PC-3 (cell line): ENCODE measurements at places on chromosomes 3 and 15. TPM values are rescaled to one million over a fixed set of nuclear protein-coding genes. Genes with fewer than 3 reads are reported as not detected.
A peak's percentile ranks its signal among the peaks of the same experiment; 100 is the strongest.

DNA sequence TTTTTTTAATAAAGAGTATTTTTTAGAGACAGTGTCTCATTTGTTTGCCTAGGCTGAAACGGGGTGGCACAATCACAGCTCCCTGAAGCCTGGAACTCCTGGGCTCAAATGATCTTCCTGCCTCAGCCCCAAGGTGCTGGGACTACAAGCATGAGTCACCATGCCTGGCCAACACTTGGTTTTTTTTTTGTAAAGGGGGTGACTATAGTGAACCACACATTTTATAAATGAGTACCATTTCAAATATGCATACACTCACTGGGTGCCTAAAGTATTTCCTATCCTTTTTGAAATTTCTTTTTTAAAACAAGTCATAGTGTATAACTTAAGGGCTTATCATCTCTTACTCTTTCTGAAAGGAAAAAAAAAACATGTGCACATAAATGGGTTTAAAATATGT is 325.2 kb upstream of the MEIS2 start:
- H3K4me1 ChIP-seq = no peaks in the 10 kb centered on the region
- DNase-seq = no peak
- H3K4me3 ChIP-seq = no peak overlapping the region
- no peaks in the 10 kb centered on the region for H3K36me3 ChIP-seq

- no peak within 1 kb of the TSS for H3K27ac ChIP-seq
- H3K4me1 ChIP-seq = no peaks in the 10 kb centered on the region
- DNase-seq = peak; percentile 19
- H3K27me3 ChIP-seq = peaks cover 13% of the 10 kb centered on the region
- peak within 1 kb of the TSS; percentile 38; the same call in 1 of the 2 replicates for H3K4me3 ChIP-seq
Observed at GRCh38 chr3:126523745-126524428, at the start of gene CHST13. Gene CHST13 (plus strand): TSS chr3:126524155. CDS start chr3:126524333, 178 bp downstream.

DNA sequence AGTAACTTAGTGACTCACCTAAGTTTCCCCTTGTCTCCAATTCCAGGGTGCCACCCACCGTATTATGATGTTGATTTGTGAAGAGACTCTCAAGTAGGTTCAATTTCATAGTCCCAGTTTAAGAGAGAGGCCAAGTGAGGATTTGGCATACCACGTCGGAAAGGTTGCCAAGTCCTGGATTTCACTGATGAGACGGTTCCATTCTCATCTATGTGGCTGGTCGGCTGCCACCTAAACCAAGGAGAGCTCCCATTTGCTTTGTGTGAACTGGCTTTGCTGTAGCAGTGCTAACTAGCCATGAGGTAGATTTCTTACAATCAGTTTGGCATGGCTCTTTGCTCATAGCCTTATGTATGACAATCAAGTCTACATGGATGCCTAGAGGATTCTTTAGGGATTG is 653.6 kb downstream of the NLGN1 start:
- no peaks in the 10 kb centered on the region for H3K27me3 ChIP-seq
- no peak for DNase-seq
- no peak overlapping the region for H3K4me3 ChIP-seq
- no peak overlapping the region for H3K27ac ChIP-seq
- no peaks in the 10 kb centered on the region for H3K36me3 ChIP-seq

Gene EHHADH
- 6.6 and 7.1 TPM in 2 replicates for total RNA-seq

GRCh38 chr3:56269755-56270535 is 198.3 kb downstream of the ERC2 start:
- peaks cover 14% of the 10 kb centered on the region for H3K27me3 ChIP-seq
- H3K36me3 ChIP-seq = no peaks in the 10 kb centered on the region
- no peak for DNase-seq

GRCh38 chr3:184050217-184050847 is 2.5 kb upstream of the HTR3C start:
- H3K4me1 ChIP-seq = no peaks in the 10 kb centered on the region
- no peak overlapping the region for H3K4me3 ChIP-seq
- no peaks in the 10 kb centered on the region for H3K27me3 ChIP-seq
- H3K36me3 ChIP-seq = no peaks in the 10 kb centered on the region
- no peak overlapping the region for H3K27ac ChIP-seq
- peak; percentile 26 for DNase-seq

Gene FBXL22
- total RNA-seq = 0.46 and 2.0 TPM in 2 replicates

GRCh38 chr3:197014942-197015575 is 14.6 kb downstream of the MELTF start:
- H3K36me3 ChIP-seq = no peaks in the 10 kb centered on the region
- no peak overlapping the region for H3K27ac ChIP-seq
- no peak overlapping the region for H3K4me3 ChIP-seq
- H3K27me3 ChIP-seq = no peaks in the 10 kb centered on the region

- peaks cover 65% of the 10 kb centered on the region for H3K36me3 ChIP-seq
- H3K27me3 ChIP-seq = no peaks in the 10 kb centered on the region
- H3K27ac ChIP-seq = peak overlapping the region; percentile 15; the same call in 1 of the 2 replicates
- peaks cover 30% of the 10 kb centered on the region for H3K4me1 ChIP-seq
- no peak for DNase-seq
- H3K4me3 ChIP-seq = no peak overlapping the region
Observed at GRCh38 chr3:12394569-12395271, 89.6 kb upstream of the TSEN2 start.

- no peak overlapping the region for H3K27ac ChIP-seq
Observed at GRCh38 chr15:63089260-63090043, 32.2 kb upstream of the LACTB start.

GRCh38 chr3:57142411-57142723 is 22.8 kb downstream of the IL17RD start:
- no peak overlapping the region for H3K27ac ChIP-seq
- no peaks in the 10 kb centered on the region for H3K36me3 ChIP-seq
- peaks cover 6% of the 10 kb centered on the region; the same call in 1 of the 2 replicates for H3K4me1 ChIP-seq
- no peaks in the 10 kb centered on the region for H3K27me3 ChIP-seq
- no peak for DNase-seq

DNA sequence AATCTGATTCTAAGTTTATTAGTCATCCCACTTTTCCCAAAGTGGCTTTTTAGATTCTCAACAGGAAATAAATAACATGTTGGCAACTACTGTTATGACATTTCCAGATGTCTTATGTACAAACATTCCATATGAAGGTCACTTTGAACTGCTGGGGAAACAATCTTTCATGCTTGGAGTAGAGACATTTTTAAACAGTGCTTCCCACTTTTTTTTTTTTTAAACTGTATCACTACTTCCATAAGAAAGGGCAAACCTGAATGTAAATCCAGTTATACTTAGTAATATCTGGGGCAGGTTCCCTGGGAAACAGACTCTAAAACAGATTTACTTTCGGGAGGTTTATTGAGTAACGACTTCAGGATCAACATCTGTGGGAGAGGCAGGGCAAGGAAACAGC is 473.8 kb downstream of the TAFA4 start:
- no peaks in the 10 kb centered on the region for H3K27me3 ChIP-seq

- no peak overlapping the region for H3K4me3 ChIP-seq
- peaks cover 54% of the 10 kb centered on the region for H3K4me1 ChIP-seq
- no peak for DNase-seq
- H3K27ac ChIP-seq = no peak overlapping the region
- H3K36me3 ChIP-seq = no peaks in the 10 kb centered on the region
Observed at GRCh38 chr3:71456826-71457225, 126.7 kb downstream of the FOXP1 start.

- peak overlapping the region; percentile 75 for H3K4me3 ChIP-seq
- no peaks in the 10 kb centered on the region for H3K36me3 ChIP-seq
- peak; percentile 22 for DNase-seq
- peak overlapping the region; percentile 22; the same call in 1 of the 2 replicates for H3K27ac ChIP-seq
Observed at GRCh38 chr3:11717768-11718636, 74.3 kb upstream of the VGLL4 start.

DNA sequence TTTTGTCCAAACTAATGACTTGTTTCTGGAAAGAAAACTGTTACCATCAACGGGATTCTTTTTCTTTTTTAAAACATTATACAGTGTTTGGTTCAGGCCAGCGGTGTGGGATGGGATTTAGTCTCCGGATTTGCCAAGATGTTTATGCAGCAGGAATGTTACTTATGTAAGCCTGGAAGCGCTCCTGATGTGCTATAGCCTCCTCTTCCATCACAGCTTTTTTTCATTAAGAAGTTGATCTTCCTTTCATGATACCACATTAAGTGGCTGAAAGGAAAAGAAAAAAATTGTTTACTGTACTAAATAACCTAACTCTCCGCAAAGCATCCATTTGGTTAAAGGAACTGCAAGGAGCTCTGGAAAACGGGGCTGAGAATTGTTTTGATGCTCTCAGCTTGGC is 120.5 kb upstream of the ALDH1A3 start:
- no peaks in the 10 kb centered on the region for H3K27me3 ChIP-seq
- peaks cover 22% of the 10 kb centered on the region for H3K4me1 ChIP-seq
- H3K36me3 ChIP-seq = no peaks in the 10 kb centered on the region
- peak overlapping the region; percentile 70 for H3K27ac ChIP-seq
- DNase-seq = no peak
- H3K4me3 ChIP-seq = peak overlapping the region; percentile 42; the same call in 1 of the 2 replicates
